ENCODE measurements at places on chromosomes 7 and 10.

DNA sequence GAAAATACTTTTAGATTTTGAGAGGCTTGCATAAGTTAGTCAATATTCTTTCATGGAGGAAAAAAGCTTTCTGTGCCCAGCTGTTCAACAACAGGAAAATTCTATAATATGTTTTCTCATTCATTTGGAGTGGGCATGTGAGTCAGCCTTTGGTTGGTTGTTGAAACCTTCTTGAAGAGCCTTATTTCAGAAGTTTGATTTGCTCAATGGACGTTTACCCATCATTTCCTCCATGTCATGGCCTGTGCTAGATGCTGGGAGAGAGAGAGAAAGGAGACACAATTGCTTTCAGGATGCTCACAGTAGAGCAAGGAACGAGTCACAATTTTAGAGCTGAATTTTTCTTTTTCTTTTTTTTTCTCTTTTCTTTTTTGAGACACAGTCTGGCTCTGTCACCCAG lies 181.7 kb downstream of the PRKCQ start:
- DNase-seq, result no peak

- no peak for DNase-seq
Observed at GRCh38 chr7:150356265-150356897, 12.2 kb upstream of the REPIN1 start.

GRCh38 chr7:33950047-33950714 lies 44.8 kb downstream of the BMPER start:
- no peak for DNase-seq

DNA sequence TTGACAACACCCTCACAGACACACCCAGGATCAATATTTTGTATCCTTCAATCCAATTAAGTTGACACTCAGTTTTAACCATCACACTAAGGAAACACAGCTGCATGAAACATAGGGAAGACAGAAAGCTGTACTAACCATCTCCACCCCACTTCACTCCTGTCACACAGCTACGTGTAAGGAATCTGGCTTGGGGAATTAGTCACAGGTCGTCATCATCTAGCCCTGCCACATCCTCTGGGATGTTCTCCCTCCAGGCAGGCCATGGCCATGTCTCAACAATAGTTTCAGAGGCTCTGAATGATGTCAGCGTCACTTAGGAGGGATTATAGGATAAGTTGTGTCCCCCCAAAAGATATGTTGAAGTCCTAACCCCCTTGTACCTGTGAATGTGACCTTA lies 10.8 kb upstream of the SEMA3C start:
- DNase-seq, result no peak

GRCh38 chr7:98252425-98253054 lies 508 bp upstream of the TECPR1 start:
- no peak for DNase-seq

DNA sequence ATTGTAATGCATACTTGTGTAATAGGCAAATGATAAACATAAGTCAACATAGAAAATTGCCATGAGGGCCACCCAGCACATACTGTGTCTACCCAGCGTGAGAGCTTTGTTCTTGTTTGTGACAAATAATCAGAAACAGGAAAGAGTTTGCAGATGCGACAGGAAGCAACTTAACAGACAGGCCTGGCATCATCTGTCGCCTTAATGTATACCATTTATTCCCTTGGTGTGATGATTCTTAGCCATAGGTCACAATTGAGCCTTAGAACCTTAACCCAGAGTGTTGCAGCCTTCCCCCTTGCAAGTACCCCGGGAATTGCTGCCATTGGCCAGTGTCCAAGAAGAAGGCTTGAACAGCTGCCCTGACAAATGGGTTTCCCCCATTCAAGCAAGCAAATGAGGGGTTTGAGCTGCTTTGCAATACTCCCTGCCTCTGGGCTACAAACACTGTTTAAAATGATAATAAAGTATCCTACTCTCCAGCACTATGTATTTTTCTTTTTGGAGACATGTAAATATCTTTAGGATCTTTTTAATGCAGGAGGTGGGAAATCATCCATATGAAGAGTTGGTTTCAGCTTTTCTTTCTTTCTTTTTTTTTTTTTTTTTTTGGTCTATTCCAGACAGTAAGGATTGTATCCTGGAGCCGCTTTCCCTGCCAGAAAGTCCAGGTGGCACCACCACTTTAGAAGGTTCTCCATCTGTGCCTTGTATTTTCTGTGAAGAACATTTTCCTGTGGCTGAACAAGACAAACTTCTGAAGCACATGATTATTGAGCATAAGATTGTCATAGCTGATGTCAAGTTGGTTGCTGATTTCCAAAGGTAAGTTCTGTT lies 80.0 kb downstream of the ZNF277 start:
- DNase-seq, result no peak

- no peak for DNase-seq
Observed at GRCh38 chr10:2196272-2196671, 458.9 kb upstream of the ADARB2 start.

- no peak for DNase-seq
Observed at GRCh38 chr7:114295522-114295921, 119.1 kb upstream of the FOXP2 start.

- DNase-seq, result no peak
Observed at GRCh38 chr7:27200761-27201579, 1.1 kb upstream of the HOXA13 start.

DNA sequence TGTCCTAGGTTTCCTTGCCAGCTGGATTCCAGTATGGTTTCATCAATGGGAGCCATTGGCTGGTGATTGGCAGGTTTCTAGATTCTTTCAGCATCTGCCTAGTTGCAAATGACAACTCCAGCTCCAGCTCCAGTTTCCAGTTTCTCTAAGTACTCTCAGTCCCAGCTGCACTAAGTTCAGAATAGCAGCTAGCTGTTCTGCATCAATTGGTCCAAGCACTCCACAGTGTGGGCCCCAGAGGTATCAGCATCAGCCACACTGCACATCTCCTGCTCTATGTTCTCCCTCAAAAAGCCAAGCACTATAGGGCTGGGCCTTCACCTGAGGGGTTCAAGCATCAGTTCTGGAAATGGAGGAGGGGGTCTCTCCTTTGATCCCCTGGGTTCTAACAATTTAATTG lies 143.4 kb downstream of the VPS50 start:
- no peak for DNase-seq

GRCh38 chr7:121480566-121481335 lies 84.6 kb upstream of the FAM3C start:
- no peak for DNase-seq

- DNase-seq, result no peak
Observed at GRCh38 chr7:99579956-99580777, 17.9 kb upstream of the TMEM225B start.

GRCh38 chr7:137434530-137434929 lies 91.0 kb upstream of the PTN start:
- no peak for DNase-seq

DNA sequence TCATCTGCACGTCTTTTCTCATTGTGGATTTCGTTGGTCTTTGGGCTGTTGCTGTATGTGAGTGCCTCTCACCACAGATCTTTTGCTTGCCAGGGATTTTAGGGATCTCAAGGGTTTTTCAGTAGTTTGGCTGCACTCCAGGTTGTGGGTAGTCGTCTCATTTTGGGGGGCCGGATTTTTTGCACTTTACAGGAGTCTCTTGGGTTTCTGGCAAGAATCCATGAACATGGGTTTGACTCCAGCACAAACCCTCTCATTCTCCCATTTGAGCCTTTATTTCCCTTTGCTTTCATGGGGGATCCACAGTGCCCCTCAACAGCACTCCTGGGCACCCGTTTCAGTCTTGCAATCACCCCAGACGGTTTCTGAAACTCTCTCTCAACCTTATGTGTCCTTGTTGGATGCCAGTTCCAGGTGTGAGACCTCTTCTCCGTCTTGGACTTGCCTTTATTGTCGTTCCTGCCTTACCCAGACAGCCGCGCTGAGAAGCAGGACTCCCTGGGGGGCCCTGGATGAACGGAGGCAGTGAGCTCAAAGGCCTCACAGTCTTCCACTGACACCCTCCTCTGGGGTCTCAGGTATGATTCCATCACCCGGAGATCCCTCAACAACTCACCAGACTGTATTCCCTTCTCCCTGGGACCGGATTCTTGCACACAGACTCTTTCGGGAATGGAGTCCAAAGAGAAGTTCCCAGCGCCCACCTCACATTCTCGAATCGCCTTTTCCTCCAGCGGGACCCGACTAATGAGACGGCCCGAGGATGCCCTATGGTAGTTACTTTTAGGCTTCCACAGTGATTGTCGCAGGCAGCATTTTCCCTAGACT lies 18.8 kb upstream of the ZNF273 start:
- DNase-seq, result no peak

DNA sequence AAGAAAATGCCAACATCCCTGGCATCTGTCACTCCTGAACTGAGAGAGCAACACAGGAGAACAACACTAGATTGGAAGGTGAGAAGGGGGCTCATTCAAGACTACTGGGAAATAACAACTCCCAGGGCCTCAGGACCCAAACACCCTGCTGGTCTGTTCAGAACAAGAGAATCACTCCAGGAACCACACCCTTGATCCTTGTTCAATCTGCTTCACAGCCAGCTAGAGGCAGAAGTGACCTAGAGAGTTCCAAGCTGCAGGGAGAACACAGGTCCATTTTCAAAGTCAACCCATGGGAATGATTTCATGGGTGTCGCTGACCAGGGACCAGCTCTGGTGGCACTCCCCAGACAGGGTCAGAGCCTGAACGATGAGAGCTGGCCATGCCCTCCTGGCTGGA lies 42.3 kb downstream of the LRRC20 start:
- no peak for DNase-seq

- DNase-seq, result no peak
Observed at GRCh38 chr7:117133125-117133524, 179.8 kb downstream of the ST7 start.

DNA sequence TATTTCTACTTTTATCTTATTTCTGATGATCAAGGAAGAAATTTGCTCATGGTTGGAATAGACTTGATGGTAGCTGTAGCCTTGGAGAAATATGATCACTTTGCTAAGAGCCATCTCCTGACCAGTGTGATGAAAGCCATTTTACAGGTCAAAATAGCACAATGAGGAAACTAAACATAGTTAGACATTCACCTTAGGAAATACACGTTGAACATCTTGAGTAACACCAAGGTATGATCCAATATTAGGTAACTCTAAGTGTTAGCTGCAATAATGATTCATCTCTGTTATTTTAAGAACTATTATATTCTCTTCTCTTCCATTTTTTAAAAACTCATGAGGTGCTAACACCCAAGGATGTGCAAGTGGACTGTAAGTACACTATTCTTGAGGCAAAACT lies 328.0 kb downstream of the PLXDC2 start:
- no peak for DNase-seq

GRCh38 chr7:159078911-159079270 lies 65.8 kb downstream of the VIPR2 start:
- DNase-seq, result no peak

DNA sequence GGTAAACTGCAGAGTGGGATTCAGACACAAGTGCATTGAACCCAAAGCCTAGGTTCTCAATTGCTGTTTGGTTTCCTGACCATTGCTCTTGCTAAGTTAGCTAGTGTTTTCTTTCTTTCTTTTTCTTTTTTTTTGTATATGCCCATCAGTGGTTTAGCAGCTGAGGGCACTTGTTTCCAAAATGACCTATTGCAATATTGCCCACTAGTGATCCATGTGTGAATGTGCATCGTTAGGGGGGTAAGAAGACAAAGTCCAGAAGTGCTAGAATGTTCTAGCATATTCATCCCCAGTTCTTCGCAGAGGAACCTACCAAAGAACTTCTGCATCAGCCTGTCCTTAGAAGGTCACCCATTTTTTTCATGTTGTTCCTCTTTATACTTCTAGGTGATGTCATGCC lies 252.8 kb upstream of the GPR26 start:
- DNase-seq, result no peak

- no peak for DNase-seq
Observed at GRCh38 chr7:37508118-37508517, 59.5 kb upstream of the ELMO1 start.

DNA sequence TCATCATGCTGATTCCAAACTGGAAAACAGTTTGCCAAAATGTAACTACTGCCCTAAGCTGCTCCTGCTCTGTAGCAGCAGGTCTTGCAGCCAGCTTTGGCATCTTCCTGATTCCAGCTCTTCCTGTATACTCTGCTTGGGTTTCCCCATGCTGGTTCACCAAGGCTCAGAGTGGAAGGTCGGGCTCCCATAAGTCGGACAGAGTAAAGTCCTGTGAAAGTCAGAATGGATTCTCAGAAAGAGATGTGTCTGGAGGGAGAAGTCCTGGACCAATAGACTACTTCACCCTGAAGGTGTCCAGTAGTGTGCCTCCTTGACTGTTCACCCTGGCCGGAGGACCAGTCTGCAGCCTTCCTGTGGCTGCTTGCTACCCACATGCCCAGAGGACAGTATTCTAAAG lies 93.8 kb downstream of the STRA8 start:
- DNase-seq, result no peak

DNA sequence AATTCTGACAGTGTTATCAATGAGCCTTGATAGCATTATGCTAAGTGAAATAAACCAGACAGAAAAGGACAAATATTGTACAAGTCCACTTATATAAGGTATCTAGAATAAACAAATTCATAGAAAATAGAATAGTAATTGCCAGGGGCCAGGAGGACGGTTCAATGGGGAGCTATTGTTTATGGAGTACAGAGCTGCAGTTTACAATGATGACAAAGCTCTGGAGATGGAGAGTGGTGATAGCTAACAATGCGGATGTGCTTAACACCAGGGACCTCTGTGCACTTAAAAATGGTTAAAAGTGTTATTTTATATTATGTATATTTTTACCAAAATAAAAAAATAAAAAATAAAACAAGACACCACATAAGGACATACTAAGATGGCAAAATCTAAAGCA lies 46.1 kb upstream of the ZNF33B start:
- DNase-seq, result no peak

DNA sequence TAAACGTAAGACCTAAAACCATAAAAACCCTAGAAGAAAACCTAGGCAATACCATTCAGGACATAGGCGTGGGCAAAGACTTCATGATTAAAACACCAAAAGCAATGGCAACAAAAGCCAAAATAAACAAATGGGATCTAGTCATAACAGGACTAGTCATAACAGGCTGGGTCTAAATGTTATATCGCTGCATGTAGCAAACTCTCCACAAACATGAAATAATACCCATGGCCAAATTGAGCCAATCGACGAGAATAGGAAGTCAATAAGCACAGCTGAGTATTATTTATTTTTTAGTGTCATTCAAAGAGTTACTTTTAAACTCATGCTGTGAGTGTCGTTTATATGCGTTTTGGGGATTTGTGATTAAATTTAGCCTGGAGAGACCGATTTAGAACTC lies 225.1 kb downstream of the TFEC start:
- no peak for DNase-seq

DNA sequence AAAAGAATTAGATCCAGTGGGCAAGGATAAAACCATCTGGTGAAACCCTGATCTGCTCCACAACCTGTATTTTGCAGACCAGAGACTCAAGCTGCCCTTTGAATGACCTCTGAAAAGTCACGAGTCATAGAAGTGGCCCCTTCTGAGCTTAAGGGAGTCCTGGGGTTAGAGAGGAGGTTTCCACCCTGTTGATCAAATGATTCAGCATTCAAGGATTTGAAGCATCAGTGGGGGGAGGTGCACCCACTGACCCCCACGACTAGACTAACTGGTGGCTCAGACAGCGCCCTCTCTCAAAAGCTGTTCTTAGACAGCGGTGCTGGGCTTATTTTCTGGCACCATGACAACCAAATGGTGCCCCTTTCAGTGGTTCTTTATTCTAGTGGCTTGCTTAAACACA lies 44.3 kb downstream of the PLCE1 start:
- DNase-seq, result no peak

GRCh38 chr7:139118234-139118804 lies 8.8 kb upstream of the ZC3HAV1 start:
- DNase-seq, result no peak

- no peak for DNase-seq
Observed at GRCh38 chr7:130140551-130141160, 64.5 kb downstream of the TMEM209 start.

GRCh38 chr7:22895140-22895827 lies 72.6 kb upstream of the TOMM7 start:
- no peak for DNase-seq
